Activated T-cell treated with anti-CD3 and anti-CD28 coated beads, Interleukin-2, amount 50 U/mL, for 72 hours (primary cell): ENCODE measurements at places on chromosomes 2 and 18.

DNA sequence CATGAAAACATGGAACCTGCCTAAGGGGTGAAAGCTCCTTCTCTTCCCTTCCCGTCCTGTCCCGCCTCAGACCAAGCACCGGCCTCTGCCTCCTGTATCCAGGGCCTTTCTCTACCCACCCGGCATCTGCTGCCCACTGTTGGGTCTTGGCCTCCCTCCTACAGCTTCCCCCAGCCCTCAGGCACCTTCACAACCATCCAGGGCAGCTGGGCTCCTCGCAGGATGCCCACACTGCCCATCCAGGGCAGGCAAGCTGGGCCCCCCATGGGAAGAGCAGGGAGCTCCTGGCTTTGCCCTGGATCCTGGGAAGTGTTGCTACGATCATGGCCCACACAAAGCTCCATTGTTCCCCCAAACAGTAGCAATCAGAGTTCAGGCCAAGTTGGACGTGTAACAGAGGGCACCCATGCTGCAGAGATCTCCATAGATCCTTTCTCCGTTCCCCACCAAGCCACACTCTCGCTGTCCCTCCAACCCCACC lies 206.6 kb downstream of the NDUFA10 start:
- no peak for DNase-seq

DNA sequence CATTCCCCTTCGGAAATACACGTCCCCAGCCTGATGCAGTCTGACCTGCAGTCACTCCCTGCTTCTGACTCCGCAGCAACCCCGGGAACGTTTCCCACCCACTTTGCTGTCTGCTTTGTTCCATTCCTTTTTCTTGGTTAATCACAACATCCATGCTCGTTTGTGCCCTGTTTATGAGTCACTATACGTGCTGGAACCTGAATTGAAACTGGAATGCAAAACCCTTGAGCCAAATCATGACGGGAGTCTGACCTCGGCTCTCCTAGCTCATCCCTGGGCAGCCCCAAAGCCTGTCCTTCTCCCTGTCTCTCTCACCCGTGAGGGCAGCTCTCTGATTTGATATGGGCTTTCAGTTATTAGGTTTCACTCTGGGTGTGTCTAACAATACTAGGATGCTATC lies 57.1 kb upstream of the RNF152 start:
- DNase-seq, result no peak

GRCh38 chr2:169979025-169979424 lies 151.8 kb downstream of the UBR3 start:
- DNase-seq, result no peak

DNA sequence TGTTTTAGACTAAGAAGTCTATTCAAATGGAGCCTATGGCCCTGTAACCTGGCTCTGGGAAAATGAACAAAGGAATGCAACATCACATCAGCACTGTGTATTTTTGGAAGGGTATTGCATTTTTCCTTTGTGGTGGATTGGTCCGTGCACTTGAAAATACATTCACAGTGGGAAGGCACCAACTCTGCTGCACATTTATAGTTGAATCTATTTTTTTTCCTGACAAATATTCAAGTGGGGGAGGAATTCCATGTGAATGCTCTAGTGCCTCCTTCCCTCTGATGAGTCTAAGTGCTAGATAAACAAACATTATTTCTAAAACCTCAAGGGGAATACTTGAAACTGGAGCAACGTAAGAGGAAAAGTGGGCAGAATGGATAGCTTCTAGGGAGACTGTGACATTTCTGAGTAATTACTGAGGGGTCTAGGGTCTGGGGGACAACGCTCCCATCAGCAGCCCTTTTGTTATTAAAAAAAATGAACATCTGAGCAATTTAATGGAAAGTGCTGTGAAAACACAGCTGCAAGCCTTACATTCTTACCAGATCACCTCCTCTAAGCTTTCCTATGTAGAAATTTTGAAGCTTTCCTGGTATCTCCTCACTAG lies 208.2 kb downstream of the SLC8A1 start:
- no peak for DNase-seq

DNA sequence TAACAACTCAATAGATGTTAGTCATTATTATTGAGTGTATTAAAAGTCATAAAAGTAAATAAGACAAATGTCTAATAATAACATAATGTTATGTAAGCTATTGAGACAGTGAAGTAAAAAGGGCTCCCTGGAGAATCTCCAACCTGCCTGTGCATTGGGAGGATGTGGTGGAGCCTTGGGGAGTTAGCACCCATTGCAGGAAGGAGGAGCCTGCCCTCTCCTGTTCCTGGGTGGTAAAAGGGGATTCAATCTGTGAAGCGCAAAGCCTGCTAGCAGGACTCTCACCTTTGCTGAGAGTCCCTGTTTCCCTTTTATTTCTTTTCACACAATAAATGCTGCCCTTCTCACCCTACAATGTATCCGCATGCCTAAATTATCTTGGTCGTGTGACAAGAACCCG lies 206.1 kb downstream of the RAB3GAP1 start:
- no peak for DNase-seq

GRCh38 chr18:11873670-11874340 lies 22.6 kb downstream of the CHMP1B start:
- DNase-seq, result no peak
